ENCODE measurements at places on chromosomes 11 and 22. TPM values are rescaled to one million over a fixed set of nuclear protein-coding genes. Genes with fewer than 3 reads are reported as not detected.

DNA sequence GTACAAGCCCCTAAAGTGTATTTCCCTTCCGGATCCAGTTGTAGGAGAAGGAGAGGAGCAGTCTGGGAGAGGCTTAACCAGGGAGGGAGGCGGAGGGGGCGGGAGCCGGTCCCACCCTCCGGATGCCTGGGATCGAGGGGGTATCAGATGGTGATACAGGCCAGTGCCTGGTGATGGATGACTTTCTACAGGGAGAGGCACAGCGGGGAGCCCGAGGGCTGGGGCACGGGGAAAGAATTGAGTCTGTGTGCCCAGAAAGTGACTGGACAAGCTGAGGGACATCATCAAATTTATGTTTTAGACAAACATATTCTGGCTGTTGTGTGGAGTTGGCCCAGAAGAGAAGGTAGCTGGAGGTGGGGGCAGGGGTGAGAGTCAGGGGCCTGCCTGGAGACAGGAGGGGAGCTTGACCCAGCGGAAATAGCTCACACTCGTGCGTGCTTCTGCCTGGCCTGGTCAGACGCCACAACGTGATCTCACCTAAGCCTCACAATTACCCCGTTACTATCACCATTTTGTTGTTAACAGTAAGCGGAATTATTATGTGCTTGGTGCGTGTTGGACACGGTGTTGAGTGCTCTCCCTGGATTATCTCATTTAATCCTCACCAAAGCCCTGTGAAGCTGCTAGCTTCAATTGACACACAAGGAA, 42.4 kb downstream of the AMPD3 start:
- H3K27ac ChIP-seq = no peak overlapping the region
- no peaks in the 10 kb centered on the region for H3K4me1 ChIP-seq
- no peaks in the 10 kb centered on the region for H3K36me3 ChIP-seq
- no peaks in the 10 kb centered on the region for H3K27me3 ChIP-seq
- DNase-seq = no peak
- H3K4me3 ChIP-seq = no peak overlapping the region

- H3K27me3 ChIP-seq = no peaks in the 10 kb centered on the region
- no peaks in the 10 kb centered on the region for H3K36me3 ChIP-seq
- H3K4me1 ChIP-seq = no peaks in the 10 kb centered on the region
- H3K4me3 ChIP-seq = no peak overlapping the region
- no peak overlapping the region for H3K27ac ChIP-seq
These were observed 9.1 kb upstream of the CLCF1 start for GRCh38 chr11:67382276-67383136.

The SMIM35 gene
- total RNA-seq = not detected

The STK33 gene
- total RNA-seq = 3.8 TPM

The MPPED2 gene
- total RNA-seq = 20.4 TPM

DNA sequence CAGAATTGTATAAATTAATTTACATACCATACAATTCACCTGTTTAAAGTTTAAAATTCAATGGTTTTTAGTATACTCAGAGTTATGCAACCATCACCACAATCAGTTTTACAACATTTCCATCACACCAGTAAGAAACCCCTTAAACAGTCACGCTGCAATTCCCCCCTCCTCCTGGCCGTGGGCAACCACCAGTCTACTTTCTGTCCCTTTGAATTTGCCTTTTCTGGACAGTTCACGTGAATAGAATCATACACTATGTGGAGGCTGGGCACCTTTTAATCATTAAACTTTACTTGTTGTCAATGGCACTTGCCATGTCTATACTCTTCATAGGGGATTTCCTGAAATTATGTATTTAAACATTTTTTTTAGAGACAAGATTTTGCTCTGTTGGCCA, 20.1 kb upstream of the SWAP70 start:
- no peaks in the 10 kb centered on the region for H3K4me1 ChIP-seq
- no peaks in the 10 kb centered on the region for H3K36me3 ChIP-seq
- no peaks in the 10 kb centered on the region for H3K27me3 ChIP-seq
- no peak for DNase-seq

DNA sequence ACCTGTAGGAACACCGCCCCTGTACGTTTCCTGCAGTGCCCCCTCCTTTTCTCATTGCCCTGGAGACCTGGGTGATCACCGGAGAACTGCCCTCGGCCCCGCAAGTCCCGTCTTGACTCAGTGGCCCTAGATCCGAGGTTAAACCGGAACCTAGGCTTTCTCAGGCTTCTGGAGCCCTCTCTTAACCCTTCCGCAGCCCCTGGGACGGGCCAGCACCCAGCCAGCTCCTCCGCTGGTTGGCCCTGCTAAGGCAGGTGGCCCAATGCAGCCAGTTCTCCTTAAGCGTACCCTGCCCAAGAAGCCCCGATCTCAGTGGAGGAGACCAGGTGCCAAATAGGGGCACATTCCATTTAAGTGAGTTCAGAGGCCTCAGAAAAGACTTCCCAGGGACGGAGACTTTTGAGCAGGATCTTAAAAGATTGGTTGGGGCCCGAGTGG, 776 bp downstream of the NLRX1 start:
- H3K4me1 ChIP-seq = no peaks in the 10 kb centered on the region
- H3K4me3 ChIP-seq = peak overlapping the region; percentile 21
- peak; percentile 89 for DNase-seq
- H3K27ac ChIP-seq = peak overlapping the region; percentile 84
- H3K36me3 ChIP-seq = no peaks in the 10 kb centered on the region

GRCh38 chr11:116788534-116788933, 711 bp upstream of the ZPR1 start:
- H3K4me3 ChIP-seq = no peak overlapping the region
- H3K27ac ChIP-seq = peak overlapping the region; percentile 66
- no peaks in the 10 kb centered on the region for H3K4me1 ChIP-seq
- H3K36me3 ChIP-seq = no peaks in the 10 kb centered on the region

DNA sequence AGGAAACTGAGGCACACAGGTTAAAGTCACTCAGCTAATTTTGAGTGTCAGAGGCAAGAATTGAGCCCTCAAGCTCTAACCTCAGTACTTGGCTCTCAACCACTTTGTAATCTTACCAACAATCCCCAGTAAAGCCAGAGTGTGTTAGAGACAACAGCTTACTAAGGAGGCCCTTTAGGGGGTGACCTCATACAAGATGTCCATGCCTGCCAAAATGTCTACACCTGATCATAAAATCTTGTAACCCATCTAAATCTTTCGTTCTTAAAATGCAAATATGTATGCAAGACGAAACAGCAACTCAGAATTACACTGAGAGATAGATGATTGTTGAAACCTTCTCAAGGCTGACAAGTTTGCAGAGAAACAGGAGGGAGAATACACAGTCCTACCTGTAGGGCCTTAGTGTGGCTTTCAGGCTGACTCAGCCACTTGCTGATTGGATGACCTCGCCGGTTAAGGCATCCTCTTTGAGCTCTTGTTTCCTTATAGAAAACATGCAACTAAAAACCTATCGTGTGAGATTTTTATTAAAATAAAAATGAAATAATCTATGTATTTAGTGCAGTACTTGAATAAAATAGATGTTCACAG, 143.2 kb downstream of the OPCML start:
- no peak for DNase-seq
- H3K4me3 ChIP-seq = no peak overlapping the region
- no peaks in the 10 kb centered on the region for H3K36me3 ChIP-seq
- no peaks in the 10 kb centered on the region for H3K27me3 ChIP-seq
- no peak overlapping the region for H3K27ac ChIP-seq

DNA sequence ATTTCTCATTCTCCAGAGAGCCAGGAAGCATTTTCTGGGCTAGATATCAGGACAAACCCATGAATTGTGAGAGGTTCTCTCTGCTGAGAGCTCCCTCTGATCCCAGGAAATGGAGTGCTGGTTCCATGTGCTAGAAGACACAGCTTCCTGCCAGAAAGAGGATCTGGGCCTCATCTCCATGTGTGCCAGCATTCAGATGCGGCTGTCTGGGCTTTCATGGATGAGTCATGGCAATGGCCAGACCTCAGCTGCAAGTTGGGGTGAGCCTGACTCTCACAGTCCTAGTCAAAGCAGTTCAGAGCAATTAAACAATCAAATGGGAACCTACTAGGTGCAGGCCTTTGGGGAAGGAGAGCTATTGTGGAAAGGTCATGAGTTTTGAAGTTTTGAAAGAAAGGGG, 82.3 kb upstream of the EED start:
- H3K27me3 ChIP-seq = no peaks in the 10 kb centered on the region
- no peak overlapping the region for H3K4me3 ChIP-seq
- peaks cover 2% of the 10 kb centered on the region for H3K4me1 ChIP-seq
- H3K27ac ChIP-seq = no peak overlapping the region

The BLID gene
- 19.0 TPM for total RNA-seq

- H3K36me3 ChIP-seq = no peaks in the 10 kb centered on the region
- peak; percentile 99 for DNase-seq
- no peaks in the 10 kb centered on the region for H3K27me3 ChIP-seq
- peak within 1 kb of the TSS; percentile 87 for H3K27ac ChIP-seq
- peak within 1 kb of the TSS; percentile 86 for H3K4me3 ChIP-seq
- no peaks in the 10 kb centered on the region for H3K4me1 ChIP-seq
These were observed at the start of gene CFAP300 for GRCh38 chr11:102047305-102047924. Gene CFAP300 (plus strand): TSS chr11:102047437. CDS start chr11:102047471, 34 bp downstream.

DNA sequence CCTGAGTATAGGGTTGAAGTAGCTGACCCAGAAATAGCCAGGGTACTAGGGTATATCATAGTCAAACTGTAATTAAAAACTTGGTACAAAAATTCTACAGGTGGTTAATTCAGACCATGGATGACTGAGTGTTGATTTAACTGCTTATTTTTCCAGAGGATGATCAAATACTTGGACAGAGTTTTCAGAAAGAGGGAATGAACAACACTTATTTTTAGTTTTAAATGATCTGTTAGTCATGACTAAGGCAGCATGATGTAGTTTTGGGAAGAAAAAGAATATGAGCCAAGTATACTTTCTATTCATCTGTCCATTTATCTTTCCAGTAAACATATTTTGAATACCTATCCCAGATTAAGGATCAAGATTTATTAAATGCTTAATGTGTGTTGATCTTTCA, 19.8 kb upstream of the CCDC89 start:
- no peak for DNase-seq
- H3K27ac ChIP-seq = no peak overlapping the region
- H3K4me3 ChIP-seq = no peak overlapping the region

DNA sequence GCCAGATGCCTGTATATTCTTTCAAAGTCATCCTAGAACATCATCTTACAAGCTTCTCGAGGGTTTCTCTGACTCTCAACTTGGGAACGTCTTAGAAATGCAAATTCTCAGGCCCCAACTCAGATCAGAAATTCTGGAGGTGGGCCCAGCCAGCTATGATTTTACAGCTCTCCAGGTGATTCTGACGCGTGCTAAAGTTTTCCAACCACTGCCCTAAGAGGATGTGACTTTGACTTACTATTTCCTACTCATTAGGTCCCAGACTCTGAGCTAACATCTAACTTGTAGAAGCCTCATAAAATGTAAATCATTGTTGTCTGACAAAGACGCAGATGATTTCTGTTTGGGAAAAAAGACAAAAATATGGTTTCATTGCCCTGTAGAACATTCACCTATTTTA, 61.1 kb downstream of the IRAG1 start:
- DNase-seq = no peak
- H3K4me1 ChIP-seq = peaks cover 2% of the 10 kb centered on the region
- no peak overlapping the region for H3K4me3 ChIP-seq

GRCh38 chr11:128227466-128227865, 359.9 kb downstream of the ETS1 start:
- no peaks in the 10 kb centered on the region for H3K27me3 ChIP-seq
- no peak overlapping the region for H3K27ac ChIP-seq
- DNase-seq = no peak
- H3K36me3 ChIP-seq = no peaks in the 10 kb centered on the region

- peaks cover 11% of the 10 kb centered on the region for H3K36me3 ChIP-seq
- no peak overlapping the region for H3K4me3 ChIP-seq
- H3K27me3 ChIP-seq = no peaks in the 10 kb centered on the region
- H3K4me1 ChIP-seq = no peaks in the 10 kb centered on the region
- no peak overlapping the region for H3K27ac ChIP-seq
- DNase-seq = no peak
These were observed 98.1 kb downstream of the RNF169 start for GRCh38 chr11:74846770-74847169.

The MYRF gene
- 0.23 TPM for total RNA-seq

The APOC3 gene
- not detected for total RNA-seq

DNA sequence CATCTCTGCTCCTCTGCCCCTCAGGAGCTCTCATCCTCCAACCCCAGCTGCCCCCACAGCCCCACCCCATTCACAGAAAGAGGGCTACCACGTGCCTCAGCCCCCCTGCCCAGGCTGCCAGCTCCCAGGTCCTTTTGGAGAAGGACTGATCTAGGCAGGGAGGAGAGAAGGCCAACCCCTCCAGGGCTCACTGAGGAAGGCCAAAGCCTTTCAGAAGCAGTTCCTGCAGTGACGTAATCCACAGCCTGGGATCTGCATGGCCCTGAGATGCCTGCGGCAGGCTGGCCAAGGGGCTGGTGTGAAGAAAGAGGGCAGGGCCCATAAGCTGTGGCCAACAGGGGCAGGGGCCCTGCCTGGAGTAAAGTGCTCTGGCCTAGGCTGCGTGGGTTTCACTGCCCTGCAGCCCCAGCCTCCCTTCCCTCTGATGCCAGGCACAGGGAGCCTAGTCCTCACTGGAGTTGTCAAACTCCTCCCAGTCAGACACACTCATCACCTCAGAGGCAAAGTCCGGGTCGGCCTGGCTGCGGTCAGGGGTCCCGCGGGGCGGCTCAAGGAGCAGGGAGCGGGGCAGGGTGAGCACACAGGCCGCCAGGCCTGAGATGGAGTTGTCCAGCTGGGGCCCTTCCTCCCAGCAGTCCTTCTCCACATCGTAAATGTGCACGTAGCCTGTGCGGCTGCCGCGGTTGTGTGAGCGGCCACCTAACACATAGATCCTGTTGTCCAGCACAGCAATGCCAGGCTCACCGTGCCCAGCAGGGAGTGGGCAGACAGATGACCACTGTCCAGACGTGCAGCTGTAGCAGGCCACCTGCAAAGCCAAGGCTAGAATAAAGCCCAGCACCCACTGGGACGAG, 4.2 kb upstream of the SCARF2 start:
- no peaks in the 10 kb centered on the region for H3K36me3 ChIP-seq
- no peak overlapping the region for H3K27ac ChIP-seq
- no peak overlapping the region for H3K4me3 ChIP-seq
- no peaks in the 10 kb centered on the region for H3K4me1 ChIP-seq
- DNase-seq = peak; percentile 46
- H3K27me3 ChIP-seq = no peaks in the 10 kb centered on the region

DNA sequence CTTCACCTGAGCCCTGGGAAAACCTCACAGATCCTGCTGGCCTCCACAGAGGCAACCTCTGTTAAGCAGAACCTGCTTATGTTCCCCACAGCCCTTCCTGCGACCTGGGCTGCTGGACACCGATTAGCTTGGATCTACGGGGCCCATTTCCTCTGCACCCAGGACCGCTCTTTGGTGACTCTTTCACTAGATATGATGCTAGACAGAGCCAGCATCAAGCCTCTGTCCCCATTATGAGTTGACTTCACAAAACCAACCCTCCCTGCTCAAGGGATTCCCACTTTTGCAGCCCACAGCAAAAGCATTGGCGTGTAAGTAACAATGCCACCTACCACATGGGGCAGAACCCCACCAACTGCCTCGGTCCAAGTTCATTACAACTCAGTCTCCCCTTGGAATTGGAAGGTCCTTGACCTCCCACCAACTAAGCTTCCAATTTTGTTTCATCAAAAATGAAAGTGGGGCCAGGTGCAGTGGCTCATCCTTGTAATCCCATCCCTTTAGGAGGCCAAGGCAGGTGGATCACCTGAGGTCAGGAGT, 15.2 kb upstream of the TMPRSS4 start:
- H3K4me1 ChIP-seq = no peaks in the 10 kb centered on the region
- no peaks in the 10 kb centered on the region for H3K36me3 ChIP-seq
- H3K27me3 ChIP-seq = no peaks in the 10 kb centered on the region
- DNase-seq = no peak
- H3K4me3 ChIP-seq = no peak overlapping the region

The OR9G4 gene
- not detected for total RNA-seq

GRCh38 chr11:19648321-19648720, 64.3 kb upstream of the NAV2 start:
- H3K27ac ChIP-seq = no peak overlapping the region
- H3K27me3 ChIP-seq = no peaks in the 10 kb centered on the region
- DNase-seq = no peak
- H3K36me3 ChIP-seq = no peaks in the 10 kb centered on the region
- no peaks in the 10 kb centered on the region for H3K4me1 ChIP-seq

Data from aorta (tissue), 5 donors.